A549 treated with ZK216348 at 1 μM for 4 hours (cell line): ENCODE measurements at places on chromosomes 7 and 10. TPM values are rescaled to one million over a fixed set of nuclear protein-coding genes. Genes with fewer than 3 reads are reported as not detected.

Gene IFRD1
- total RNA-seq: 26.9 to 33.3 TPM (median 31.8 TPM) in 5 replicates

Gene EPO
- total RNA-seq: not detected in 5 replicates

Gene PDE6C
- total RNA-seq: not detected in 5 replicates

Gene CCDC172
- not detected in 5 replicates for total RNA-seq

Gene AKR1B15
- total RNA-seq: 33.9 to 46.4 TPM (median 40.0 TPM) in 5 replicates

Gene TAS2R4
- total RNA-seq: 0.11 to 0.20 TPM (median 0.18 TPM) in 5 replicates

Gene MUC12
- total RNA-seq: 10.8 to 20.4 TPM (median 16.4 TPM) in 5 replicates

Gene NEBL
- total RNA-seq: 3.9 to 8.9 TPM (median 7.8 TPM) in 5 replicates

Gene MMD2
- not detected in 5 replicates for total RNA-seq

Gene NUTM2E
- total RNA-seq: 0.25 to 0.90 TPM (median 0.31 TPM) in 5 replicates

Gene MALRD1
- total RNA-seq: not detected in 5 replicates

Gene GOLGA7B
- total RNA-seq: 2.9 to 4.5 TPM (median 4.0 TPM) in 5 replicates

Gene TRUB1
- 11.3 to 18.7 TPM (median 15.9 TPM) in 5 replicates for total RNA-seq

Gene CAV1
- total RNA-seq: 448 to 635 TPM (median 529 TPM) in 5 replicates

Gene CFAP69
- total RNA-seq: 1.3 to 3.1 TPM (median 2.2 TPM) in 5 replicates

Gene CYP2C19
- not detected in 5 replicates for total RNA-seq

Gene TAS2R41
- total RNA-seq: not detected in 5 replicates

Gene ZNF680
- total RNA-seq: 0.72 to 2.8 TPM (median 1.9 TPM) in 5 replicates

Gene SNCG
- 11.6 to 19.1 TPM (median 15.3 TPM) in 5 replicates for total RNA-seq

Gene BRAT1
- total RNA-seq: 14.2 to 41.5 TPM (median 36.1 TPM) in 5 replicates

Gene GIMAP4
- total RNA-seq: not detected in 5 replicates

Gene ACBD7
- 0.67 to 1.4 TPM (median 0.84 TPM) in 5 replicates for total RNA-seq

Gene BET1
- 19.4 to 30.3 TPM (median 24.2 TPM) in 5 replicates for total RNA-seq

Gene FAM53B
- total RNA-seq: 6.9 to 13.3 TPM (median 12.7 TPM) in 5 replicates

Gene PPIF
- total RNA-seq: 125 to 189 TPM (median 143 TPM) in 5 replicates

Gene IFIT1B
- not detected in 5 replicates for total RNA-seq

Gene HOXA6
- 1.0 to 2.6 TPM (median 1.9 TPM) in 5 replicates for total RNA-seq

Gene MRC1
- total RNA-seq: not detected in 5 replicates

Gene CFAP46
- total RNA-seq: 0.98 to 2.4 TPM (median 1.4 TPM) in 5 replicates

Gene GIMAP2
- total RNA-seq: not detected in 5 replicates

Gene PHYHIPL
- total RNA-seq: 0.13 to 0.44 TPM (median 0.20 TPM) in 5 replicates

Gene PCLO
- 0.85 to 1.6 TPM (median 1.1 TPM) in 5 replicates for total RNA-seq

Gene LMOD2
- total RNA-seq: not detected in 5 replicates

Gene TUBAL3
- 0.22 to 0.45 TPM (median 0.33 TPM) in 5 replicates for total RNA-seq

Gene PFKP
- total RNA-seq: 419 to 593 TPM (median 550 TPM) in 5 replicates

Gene PON1
- total RNA-seq: 0.37 to 1.5 TPM (median 0.92 TPM) in 5 replicates

Gene APBB1IP
- 7.3 to 8.5 TPM (median 7.6 TPM) in 5 replicates for total RNA-seq

Gene LFNG
- total RNA-seq: 7.5 to 20.1 TPM (median 17.2 TPM) in 5 replicates

Gene SORBS1
- total RNA-seq: 0.52 to 0.71 TPM (median 0.60 TPM) in 5 replicates

Gene MAGI2
- total RNA-seq: 0.31 to 0.60 TPM (median 0.48 TPM) in 5 replicates

Gene KEL
- 0.05 TPM in 1 of 5 replicates, not detected in the others for total RNA-seq

Gene FAM149B1
- 6.5 to 8.3 TPM (median 7.1 TPM) in 5 replicates for total RNA-seq
